ENCODE measurements at places on chromosomes 2 and 18. TPM values are rescaled to one million over a fixed set of nuclear protein-coding genes. Genes with fewer than 3 reads are reported as not detected.

DNA sequence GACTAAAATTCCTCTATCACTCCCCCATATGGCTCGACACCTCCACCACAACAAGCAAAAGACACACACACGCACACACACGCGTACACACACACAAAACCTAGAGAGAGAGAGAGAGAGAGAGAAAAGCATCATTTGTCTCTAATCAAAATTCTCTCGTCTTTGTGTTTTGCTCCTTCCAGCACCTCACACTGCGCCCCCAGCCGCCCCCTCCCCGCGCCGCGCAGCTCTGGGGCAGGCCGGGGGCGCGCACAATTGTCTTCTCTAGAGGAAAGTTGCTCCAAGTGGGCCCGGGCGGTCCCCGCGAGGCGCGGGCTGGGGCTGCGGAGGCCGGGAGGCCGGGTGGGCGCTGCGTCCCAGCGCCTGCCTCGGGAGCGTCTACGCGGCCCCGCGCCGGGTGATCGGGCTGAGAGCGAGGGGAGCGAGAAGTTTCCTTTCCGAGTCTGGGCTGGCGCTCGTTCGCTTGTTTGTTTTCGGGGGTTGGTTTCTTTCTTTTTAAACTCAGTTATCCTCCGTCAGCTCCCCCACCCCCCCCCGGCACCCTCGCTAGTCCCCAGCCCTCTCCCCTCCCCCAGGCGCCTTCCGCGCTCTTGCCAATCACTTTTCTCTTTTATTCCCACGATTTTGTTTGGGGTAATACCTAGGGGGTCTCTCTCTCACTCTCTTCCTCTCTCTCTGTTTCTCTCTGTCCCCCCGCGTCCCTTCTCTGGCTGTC lies 4.1 kb downstream of the ZEB2 start:
- DNase-seq, result peak; percentile 69

DNA sequence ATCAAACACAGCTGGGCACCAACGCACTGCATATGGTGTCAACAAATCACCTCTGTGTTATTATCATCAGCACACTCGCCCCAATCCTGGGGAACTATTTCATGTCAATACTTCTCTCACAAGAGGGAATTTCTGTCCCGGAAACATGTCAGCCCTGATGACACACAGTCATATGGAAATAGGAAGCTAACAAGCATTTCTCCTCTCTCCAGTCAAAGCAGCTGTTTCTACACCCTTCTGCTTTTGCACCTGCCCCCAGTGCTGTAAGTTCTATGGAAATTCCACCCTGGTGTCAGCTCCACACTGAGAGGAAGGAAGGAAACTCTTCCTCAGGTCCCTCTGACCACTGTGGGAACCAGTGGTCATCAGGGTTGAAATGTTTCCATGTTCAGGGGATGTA lies 447.6 kb upstream of the ID2 start:
- no peak for DNase-seq

Gene CLASP1
- 20.8 TPM for total RNA-seq

GRCh38 chr18:78739115-78739514 lies 240.5 kb upstream of the SALL3 start:
- DNase-seq, result no peak

Gene UCN
- 1.3 TPM for total RNA-seq

DNA sequence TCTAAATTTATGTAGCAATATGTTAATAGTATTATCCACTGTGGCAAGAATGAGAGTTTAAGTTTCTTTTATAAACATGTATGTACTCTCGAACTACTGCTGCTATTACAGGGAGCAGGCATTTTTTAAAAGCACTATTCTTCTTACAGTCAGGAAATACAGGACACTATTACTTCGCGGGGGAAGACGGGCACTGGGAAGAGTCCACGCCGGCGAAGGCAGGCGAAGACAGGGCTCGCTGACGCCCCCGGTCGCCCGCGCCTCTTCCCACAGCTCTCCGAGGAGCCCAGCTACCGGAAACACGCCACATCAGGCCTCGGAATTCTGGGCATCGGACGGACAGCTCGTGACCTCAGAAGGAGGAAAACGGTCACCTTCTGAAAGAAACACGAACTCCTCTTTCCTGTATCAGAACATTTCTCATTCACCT lies 90.2 kb downstream of the FAM161A start:
- peak; percentile 82 for DNase-seq

DNA sequence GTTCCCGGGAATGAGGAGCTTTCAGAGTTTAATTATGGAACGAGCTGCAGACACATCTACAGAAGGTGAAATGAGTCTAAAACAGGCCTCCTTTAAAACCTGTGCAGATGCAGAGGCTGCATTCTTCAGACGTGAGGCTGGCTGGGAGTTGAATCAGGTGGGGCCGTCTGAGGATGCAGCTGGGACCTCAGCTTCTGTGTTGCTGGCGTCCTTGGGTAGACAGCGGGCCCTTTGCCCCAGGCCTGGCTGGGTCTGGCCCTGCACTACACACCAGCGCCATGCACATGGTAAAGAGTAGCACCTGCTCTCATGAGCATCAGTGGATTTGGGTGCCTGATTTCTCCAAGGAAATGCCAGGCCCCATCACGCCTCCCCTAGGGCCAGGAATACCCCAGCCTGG lies 67.3 kb downstream of the TMEM18 start:
- DNase-seq, result no peak

Gene ERCC3
- 35.1 TPM for total RNA-seq

Gene TSPYL6
- total RNA-seq, result not detected

- no peak for DNase-seq
Observed at GRCh38 chr18:79905389-79905911, 46.0 kb downstream of the SLC66A2 start.
